ENCODE measurements at places on chromosomes 11 and 22.

DNA sequence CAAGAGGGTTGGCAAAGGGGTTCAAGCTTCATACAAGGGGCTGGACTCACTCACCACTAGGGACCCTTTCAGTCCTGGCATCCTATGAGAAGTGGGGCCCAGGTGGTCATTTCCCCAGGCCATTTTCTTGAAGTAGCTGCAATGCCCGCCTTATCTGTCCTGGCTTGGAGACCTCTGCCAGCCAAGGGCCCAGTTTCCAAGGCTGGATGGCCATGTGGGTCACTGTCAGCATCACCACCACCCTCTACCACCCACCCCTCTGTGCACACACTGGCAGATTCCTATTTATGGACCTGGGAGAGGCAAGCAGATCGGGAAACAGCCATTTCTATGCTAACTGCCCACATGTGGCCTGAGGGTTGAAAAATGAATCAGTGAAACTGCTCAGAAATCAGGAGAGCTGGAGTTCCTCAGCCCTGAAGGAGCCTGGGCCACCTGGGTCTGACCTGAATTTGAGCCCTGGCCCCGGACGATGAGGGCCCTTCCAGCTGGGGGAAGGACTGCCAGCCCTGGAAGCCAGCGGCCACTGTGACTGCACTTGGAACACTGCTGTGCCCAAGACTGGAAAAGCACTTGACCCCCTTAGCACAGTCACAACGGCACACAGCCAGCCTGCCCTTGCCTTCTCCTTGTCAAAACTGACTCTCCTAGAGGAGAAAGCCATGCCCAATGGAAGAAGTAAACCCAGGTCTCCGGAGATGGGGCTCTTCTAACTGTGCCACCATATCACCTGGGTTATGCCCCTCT is 442.2 kb downstream of the BUD13 start:
- no peak for DNase-seq

DNA sequence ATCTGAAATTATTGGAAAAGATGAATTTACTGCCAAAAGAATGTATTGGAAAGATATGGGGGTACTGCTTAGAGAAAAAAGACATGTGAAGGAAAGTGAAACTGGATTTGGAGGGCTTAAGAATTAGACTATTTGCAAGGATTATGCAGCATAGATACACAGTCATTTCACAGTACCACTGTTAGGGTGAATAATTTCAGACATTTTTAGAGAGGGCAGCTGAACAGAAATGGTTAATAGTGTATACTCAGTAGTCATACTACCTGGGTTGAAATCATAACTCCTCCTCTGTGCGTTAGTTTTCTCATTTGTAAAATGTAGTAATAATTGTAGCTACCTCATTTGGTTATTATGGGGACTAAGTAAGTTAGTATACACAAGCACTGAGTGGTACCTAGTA is 33.0 kb downstream of the GAS2 start:
- DNase-seq: no peak

DNA sequence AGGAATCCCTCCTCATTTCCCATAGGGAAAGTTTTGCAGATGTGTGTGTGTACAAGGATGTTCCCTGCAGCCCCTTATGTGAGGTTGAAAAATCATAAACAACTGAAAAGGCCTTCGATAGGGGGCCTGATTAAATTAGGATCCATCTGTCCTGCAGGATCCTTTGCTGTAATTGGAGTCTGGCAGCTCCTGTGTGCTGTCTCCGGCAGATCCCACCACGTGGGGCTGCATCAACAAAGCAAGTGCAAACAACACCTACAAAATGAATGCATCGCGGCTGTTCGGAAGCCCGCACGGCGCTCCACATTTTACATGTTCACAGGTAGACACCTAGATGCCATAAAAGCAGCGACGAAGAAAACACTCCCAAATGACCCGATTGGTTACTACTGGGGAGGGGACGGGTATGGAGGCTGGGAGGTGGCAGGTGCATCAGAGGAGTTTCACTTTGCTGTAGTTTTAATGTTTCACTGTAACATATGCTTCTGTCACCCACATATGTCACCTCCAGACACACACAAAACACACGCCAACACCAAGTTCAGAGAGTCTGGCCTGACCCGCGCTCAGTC is 52.2 kb downstream of the NFAM1 start:
- DNase-seq: no peak

- DNase-seq: no peak
Measured at GRCh38 chr11:33256813-33257159, 395 bp upstream of the HIPK3 start.

- no peak for DNase-seq
Measured at GRCh38 chr11:71556018-71556417, 7.8 kb downstream of the KRTAP5-9 start.

DNA sequence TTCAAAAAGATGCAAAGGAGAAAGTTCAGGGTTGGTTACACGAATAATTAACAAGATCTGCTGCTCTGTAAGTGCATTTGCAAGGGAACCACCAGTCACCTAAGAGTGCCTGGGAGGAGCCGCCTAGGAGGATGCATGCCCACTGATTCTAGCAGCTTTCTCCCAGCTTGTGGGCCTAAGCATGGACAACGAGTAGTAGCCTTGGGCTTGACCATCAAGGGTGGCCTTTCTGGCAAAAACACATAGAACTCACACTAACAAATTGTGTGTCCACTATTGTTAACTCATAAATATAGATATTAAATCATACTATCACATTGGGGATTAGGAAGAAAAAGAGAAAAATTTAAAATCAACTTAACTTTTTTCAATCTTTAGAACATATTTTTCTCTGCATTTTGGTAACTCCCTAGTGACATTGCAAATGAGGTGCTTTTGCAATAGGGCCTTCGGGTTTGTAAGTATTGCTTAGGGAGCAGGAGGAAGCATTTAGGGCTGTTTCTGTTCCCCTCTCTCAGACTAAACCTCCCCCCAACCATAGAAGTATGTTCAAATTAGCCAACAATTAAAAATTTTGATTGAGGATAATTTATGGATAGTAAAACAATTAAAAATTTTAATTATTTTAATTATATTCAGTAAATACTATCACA is 57.3 kb upstream of the CEP295 start:
- DNase-seq: no peak

All from Kasumi-1 (cell line).